Stimulated activated CD4-positive, alpha-beta T cell treated with anti-CD3 and anti-CD28 coated beads, Interleukin-1b, Interleukin-23, amount 100 ng/mL, for 24 hours (primary cell): ENCODE measurements at places on chromosomes 2 and 18.

GRCh38 chr2:128447538-128447995 is 128.9 kb upstream of the HS6ST1 start:
- no peak for DNase-seq

GRCh38 chr18:68642003-68642402 is 72.9 kb downstream of the TMX3 start:
- no peak for DNase-seq

GRCh38 chr18:61605376-61606067 is 272.3 kb downstream of the CDH20 start:
- no peak for DNase-seq

- no peak for DNase-seq
These were observed 12.2 kb upstream of the GNAL start for GRCh38 chr18:11676867-11677266.

DNA sequence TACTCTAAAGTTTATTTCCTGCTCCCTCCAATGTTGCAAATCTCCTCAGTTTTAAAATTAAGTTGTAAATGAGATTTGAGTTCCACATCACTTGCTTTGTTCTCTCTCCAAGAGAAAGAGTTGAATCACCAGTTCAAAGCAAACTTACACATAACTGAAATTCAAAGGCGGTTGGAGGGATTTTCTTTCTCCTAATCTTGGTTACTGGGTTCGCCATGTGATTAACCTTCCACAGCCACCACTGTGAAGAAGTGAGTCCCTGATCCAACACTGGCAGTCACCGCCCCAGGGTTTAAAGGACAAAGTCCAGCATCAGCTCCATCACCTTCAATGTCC is 247.1 kb downstream of the MYCN start:
- no peak for DNase-seq

GRCh38 chr2:163528640-163529217 is 207.1 kb downstream of the FIGN start:
- DNase-seq, result no peak

DNA sequence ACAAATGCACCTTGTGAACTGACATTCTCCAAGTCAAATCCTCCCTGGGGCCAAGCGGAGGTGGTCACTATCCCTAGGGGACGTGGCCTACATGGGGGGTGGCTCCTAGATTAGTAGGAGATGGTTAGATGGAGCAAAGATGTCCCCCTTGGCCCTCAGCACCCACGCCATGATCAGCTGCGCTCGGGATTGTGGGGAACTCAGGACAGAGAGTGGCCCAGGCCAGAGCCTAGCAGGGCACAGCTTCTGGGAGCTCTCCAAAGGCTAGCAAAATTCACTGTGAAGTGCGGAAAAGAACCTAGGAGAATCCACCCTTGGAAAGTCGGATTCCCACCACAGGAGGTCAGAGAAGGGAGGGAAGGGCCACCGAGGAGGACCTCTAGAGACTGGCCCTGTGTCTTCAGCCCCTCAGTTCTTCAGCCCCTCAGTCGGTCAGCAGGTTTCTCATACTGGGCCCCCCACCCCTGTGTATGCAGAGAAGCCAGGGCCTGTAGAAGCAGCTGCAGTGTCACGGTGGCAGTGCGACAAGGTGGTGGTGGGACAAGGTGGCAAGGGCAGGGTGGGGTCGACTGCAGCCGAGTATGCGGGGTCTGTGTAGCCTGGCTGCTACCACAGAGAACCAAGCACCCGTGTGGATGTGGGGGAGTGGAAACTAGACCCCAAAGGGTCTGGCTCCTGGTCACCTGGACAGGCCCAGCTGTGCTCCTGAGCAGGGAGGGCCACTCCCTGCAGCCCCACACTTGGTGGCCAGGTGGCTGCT is 18.4 kb downstream of the GPR55 start:
- DNase-seq, result no peak

- DNase-seq, result no peak
These were observed 66.5 kb downstream of the THNSL2 start for GRCh38 chr2:88236666-88237065.

DNA sequence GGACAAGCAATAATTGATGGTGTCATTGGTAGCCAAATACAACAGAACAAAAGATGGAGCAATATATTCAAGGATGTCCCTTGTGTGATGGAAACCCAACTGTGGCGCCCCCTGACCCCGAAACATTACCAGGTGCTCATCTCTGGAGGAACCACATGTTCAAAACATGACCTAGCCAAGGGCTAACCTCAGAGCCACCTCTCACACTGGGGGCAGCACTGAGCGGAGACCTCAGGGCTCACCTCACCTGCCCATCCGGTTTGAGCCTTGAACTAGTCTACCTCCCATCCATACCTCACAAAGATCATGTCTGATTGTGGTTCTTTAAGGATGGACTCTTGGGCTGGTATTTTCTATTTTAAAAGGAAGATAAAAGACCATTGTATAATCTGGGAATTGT is 314.4 kb upstream of the CDH7 start:
- DNase-seq, result no peak

GRCh38 chr18:45890606-45891005 is 65.1 kb downstream of the SIGLEC15 start:
- no peak for DNase-seq

- DNase-seq, result no peak
These were observed 129.9 kb downstream of the ZBTB7C start for GRCh38 chr18:48279312-48279711.

DNA sequence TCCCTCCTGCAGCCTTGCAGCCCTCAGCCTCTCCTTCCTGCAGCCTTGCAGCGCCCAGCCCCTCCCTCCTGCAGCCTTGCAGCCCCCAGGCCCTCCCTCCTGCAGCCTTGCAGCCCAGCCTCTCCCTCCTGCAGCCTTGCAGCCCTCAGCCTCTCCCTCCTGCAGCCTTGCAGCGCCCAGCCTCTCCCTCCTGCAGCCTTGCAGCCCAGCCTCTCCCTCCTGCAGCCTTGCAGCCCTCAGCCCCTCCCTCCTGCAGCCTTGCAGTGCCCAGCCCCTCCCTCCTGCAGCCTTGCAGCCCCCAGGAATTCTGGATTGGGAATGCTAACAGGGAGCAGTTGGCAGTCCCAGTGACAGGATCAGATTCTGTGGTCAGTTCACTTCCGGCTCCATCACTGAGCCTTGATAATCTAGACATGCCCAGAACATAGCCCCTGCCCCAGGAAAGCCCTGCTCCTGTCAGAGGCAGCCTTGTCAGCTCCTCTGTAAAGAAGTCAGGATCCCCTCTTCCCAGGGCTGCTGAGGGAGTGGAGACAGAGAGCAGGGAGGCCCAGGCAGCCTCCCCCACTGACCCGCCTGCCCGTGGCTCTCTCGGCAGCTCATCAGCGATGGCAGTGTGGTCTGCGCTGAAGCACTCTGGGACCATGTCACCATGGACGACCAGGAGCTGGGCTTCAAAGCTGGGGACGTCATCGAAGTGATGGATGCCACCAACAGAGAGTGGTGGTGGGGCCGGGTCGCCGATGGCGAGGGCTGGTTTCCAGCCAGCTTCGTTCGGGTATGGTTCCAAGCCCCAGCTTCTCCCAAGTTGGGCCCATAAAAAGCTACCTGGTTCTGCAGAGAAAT is 54.8 kb downstream of the FAM168B start:
- DNase-seq, result no peak

GRCh38 chr2:229083606-229084340 is 187.3 kb downstream of the PID1 start:
- no peak for DNase-seq

DNA sequence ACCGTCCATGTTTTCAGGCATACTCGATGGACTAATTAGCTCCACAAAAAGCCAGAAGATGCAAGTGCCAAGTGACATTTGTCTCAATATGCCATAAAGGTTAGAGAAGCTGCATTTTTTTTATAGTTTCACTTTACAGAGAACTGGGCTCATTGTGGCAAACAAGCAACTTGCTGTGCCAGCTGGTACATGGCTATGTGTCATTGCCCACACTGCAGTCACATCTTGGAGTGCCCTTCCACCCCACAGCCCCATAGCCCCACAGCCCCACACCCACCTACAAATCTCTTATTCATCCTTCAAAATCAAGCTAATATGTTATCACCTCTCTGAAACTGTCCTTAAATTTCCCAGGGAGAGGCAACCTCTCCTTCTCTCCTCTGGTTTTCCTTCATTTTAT is 451.9 kb downstream of the ARHGAP15 start:
- DNase-seq, result no peak

- DNase-seq, result no peak
These were observed 9.1 kb downstream of the DRC1 start for GRCh38 chr2:26410764-26411243.

- DNase-seq, result no peak
These were observed 46.9 kb downstream of the UXS1 start for GRCh38 chr2:106147159-106147558.

GRCh38 chr2:179746981-179747380 is 114.4 kb downstream of the ZNF385B start:
- no peak for DNase-seq

- DNase-seq, result no peak
These were observed 27.1 kb downstream of the SLC38A11 start for GRCh38 chr2:164928101-164928673.

DNA sequence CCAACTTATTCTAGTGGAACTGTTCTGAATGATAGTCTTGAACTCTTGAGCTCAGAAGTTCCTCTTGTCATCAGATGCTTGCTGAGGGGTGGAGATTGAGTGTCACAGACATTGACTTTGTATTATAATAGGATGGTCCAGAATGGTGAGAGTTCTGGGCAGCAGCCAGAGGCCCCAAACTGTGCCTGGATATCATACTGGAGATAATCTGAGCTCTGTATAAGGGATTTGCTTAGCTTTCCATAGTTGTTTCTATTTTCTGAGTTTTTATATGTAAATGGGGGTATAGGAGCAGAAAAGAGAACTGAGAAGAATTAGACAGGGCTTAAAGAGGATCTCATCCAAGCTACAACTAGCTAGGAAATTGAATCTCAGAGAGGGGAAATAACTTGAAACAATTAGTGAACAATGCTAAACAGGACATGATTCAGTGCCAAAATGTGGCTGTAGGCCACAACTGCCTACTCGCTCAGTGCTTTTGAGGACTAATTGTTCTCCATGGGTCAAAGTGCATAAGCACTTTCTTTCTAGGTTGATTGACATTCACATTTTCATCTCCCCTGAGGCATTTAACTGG is 10.1 kb upstream of the LCLAT1 start:
- DNase-seq, result no peak

GRCh38 chr2:165294912-165295311 is 55.7 kb downstream of the SCN2A start:
- no peak for DNase-seq

GRCh38 chr18:22469926-22470247 is 52.2 kb upstream of the CTAGE1 start:
- DNase-seq, result no peak

GRCh38 chr2:28137221-28137620 is 246.7 kb downstream of the BABAM2 start:
- DNase-seq, result no peak

- DNase-seq, result no peak
These were observed 147.6 kb downstream of the CDC42EP3 start for GRCh38 chr2:37523814-37524362.

GRCh38 chr2:99697811-99698568 is 208.2 kb upstream of the REV1 start:
- no peak for DNase-seq

- DNase-seq, result no peak
These were observed 49.1 kb upstream of the CTAGE1 start for GRCh38 chr18:22466608-22467395.

DNA sequence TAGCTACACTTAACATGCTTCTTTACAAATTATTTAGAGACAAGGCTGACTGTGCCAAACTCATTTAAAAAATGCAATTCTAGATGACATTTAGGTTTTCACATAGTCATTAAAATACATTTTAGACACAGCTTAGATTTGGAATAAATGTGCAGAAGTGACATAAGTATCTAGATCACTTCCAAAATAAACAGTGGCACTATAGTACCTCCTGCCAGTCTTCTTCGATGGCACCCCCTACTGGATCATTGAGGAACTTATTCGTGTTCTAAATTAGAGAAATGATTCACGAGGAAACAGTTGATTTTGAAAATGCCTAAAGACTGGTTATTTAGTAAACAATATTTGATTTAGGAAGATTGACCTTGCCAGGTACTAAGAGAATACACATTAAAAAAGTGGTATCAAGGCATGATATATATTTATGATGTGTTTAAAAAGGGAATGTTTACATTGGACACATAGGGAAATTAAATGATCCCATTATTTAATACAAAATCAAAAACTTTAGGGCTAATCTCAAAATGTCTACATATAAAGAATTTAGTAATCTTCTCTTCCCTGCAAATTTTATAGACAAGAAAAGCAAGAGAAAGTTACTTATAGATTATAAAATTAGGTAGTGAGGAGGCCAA is 323.9 kb downstream of the XIRP2 start:
- DNase-seq, result no peak

DNA sequence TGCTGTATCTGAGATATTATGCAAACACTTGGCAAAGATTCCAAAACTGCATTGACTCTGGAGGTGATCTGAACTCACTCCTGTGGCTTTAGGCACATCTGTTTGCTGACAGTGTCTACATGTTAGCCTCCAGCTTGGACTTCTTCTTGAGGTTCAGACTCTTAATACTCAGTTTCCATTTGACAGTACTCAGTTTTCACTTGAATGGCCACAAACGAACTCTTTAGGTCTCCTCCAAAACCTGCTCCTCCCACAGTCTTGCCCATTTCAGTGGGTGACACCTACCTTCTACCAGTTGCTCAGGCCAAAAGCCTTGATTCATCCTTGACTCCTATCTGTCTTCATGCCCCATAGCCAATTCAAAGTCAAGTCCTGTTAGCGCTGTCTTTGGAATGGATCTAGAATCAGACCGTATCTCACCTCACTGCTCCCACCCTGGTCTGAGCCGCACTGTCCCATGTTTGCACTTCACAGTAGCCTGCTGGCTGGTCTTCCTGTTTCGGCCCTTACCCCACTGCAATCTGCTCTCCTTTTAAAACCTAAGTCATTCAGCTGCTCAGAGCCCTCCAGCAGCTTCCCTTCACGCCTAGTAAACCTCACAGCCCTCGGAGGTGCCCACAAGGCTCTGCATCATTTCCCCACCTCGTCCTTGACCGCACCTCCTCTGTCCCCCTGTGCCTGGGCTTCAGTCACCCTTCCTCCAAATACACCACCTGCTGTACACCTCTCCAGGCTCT is 10.5 kb downstream of the ATG16L1 start:
- DNase-seq, result no peak

DNA sequence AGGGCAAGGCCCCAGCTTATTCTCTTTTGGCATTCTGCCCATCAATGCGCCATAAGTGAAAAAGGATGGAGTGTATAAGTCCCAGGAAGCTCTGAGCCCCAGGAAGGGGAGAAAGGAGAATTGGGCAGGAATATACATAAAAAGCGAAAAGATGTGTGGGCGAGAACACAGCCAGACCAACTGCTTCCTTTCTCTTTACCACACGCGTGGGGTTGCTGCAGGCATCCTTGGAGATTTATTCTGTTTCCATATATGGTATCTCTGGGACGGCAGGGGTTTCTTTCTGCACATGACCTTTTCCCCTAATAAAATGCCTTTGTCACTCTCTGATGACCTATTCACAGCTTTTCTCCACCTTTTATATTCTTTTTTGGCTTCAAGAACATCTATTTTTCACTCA is 440.5 kb downstream of the NBAS start:
- no peak for DNase-seq

GRCh38 chr2:134107402-134107801 is 146.5 kb upstream of the MGAT5 start:
- DNase-seq, result no peak

- DNase-seq, result no peak
These were observed 498.6 kb downstream of the TXNL1 start for GRCh38 chr18:56139792-56140254.
